T-helper 17 cell (primary cell): ENCODE measurements at places on chromosomes 11 and 22. TPM values are rescaled to one million over a fixed set of nuclear protein-coding genes. Genes with fewer than 3 reads are reported as not detected.

DNA sequence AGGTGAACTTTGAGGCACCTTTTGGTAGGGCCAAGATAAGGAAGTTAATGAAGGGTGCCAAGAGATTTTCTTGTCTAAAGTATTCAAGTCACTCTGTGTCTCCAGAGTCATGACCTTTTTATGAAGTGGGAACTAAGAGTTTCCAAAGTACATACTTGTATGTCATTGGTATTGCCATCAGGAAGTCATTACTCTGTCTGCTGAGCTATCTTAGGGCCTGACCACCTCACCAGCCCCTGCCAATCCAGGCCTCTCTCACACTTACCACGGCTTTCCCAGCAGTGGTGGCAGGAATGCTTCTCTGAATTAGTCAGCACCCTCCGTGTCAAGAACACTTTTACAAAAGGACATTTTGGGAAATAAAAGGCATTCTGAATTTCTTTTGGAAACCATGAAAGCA, 192.8 kb upstream of the MTNR1B start:
- H3K4me1 ChIP-seq = no peaks in the 10 kb centered on the region
- DNase-seq = no peak
- no peak overlapping the region for H3K4me3 ChIP-seq

- no peaks in the 10 kb centered on the region for H3K36me3 ChIP-seq
- no peaks in the 10 kb centered on the region for H3K4me1 ChIP-seq
- DNase-seq = no peak
- no peaks in the 10 kb centered on the region for H3K27me3 ChIP-seq
- H3K4me3 ChIP-seq = no peak overlapping the region
These were observed 363.8 kb upstream of the MTNR1B start for GRCh38 chr11:92605667-92606066.

GRCh38 chr22:29334696-29335344, 19.3 kb upstream of the RASL10A start:
- H3K4me3 ChIP-seq = no peak overlapping the region
- no peak overlapping the region for H3K27ac ChIP-seq
- H3K27me3 ChIP-seq = no peaks in the 10 kb centered on the region

DNA sequence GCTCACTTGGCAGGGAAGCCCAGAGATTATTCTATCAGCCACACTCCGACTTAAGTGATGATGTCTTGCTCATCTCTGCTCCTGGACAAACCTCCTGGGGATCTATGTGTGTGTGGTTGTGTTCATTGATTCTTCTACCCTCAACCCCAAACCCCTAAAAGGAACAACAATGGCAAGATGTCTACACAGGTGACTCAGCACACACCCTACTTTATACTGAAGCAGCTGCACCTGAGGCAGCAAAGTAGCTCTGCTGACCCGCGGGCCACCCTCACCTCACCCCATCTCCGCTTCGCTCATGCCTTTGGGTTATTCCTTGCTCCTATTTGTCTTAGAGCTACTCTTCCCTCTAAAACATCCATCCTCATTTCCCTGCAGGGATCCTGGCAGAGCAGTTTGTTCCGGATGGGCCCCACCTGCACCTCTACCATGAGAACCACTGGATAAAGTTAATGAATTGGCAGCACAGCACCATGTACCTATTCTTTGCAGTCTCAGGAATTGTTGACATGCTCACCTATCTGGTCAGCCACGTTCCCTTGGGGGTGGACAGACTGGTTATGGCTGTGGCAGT, 38.7 kb downstream of the TMEM45B start:
- peak overlapping the region; percentile 78 for H3K4me3 ChIP-seq
- H3K27me3 ChIP-seq = no peaks in the 10 kb centered on the region
- peaks cover 31% of the 10 kb centered on the region for H3K4me1 ChIP-seq

DNA sequence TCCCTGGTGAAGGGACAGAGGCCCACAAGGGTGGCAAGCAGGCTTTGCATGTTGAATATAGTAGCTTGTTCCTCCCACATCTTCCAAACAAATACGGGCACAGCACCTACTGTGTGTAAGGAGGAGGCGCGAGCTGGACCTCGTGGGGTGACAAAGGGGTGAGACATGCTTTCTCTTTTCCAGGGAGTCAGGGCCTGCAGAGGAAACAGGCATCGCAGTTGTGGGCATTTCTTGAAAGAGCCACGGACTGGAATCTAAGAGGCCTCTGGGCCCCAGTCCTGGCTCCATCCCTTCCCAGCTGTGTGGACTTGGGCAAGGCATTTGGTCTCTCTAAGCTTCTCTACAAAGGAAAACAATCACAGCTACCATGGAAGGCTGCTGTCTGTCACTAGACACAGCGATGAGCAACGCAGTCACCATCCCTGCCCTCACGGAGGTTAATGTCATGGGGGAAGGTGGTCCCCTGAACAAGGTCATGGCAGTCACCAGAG, 13.0 kb upstream of the CDC42EP1 start:
- peaks cover 7% of the 10 kb centered on the region for H3K4me1 ChIP-seq
- peaks cover 10% of the 10 kb centered on the region for H3K27me3 ChIP-seq
- no peak for DNase-seq
- H3K36me3 ChIP-seq = no peaks in the 10 kb centered on the region

GRCh38 chr22:50161508-50162390, 8.8 kb upstream of the PANX2 start:
- H3K36me3 ChIP-seq = no peaks in the 10 kb centered on the region
- no peaks in the 10 kb centered on the region for H3K4me1 ChIP-seq
- no peak for DNase-seq
- peaks cover 42% of the 10 kb centered on the region for H3K27me3 ChIP-seq
- no peak overlapping the region for H3K4me3 ChIP-seq
- H3K27ac ChIP-seq = no peak overlapping the region

DNA sequence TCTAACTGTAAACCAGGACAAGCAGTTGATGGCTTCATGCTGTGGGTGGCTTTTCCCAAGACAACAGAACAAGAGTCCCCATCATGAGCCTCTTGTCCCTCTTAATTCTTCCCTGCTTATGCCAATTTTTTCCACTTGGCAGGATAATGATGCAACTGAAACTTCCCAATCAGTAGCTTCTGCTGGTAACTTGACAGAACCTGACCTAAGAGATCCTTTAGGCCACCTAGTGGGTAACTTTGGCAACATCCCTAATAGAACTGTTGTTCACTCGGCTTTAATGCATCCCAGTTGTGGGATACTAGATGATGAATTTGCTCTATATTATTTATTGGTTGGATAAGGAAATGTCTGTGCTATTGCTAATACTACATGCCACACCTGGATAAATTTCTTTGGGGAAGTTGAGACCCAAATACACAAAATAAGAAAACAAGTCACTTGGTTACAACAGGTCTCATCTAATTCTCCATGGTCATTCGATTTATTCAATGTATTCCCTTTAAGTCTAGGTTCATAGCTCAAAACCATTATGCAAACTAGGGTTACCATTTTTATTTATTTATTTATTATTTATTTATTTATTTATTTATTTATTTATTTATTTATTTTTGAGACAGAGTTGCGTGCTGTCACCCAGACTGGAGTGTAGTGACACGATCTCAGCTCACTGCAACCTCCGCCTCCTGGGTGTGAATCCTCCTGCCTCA, 41.4 kb upstream of the NFAM1 start:
- H3K36me3 ChIP-seq = no peaks in the 10 kb centered on the region
- no peak for DNase-seq
- no peak overlapping the region for H3K27ac ChIP-seq
- no peak overlapping the region for H3K4me3 ChIP-seq
- H3K27me3 ChIP-seq = peaks cover 13% of the 10 kb centered on the region

- H3K27ac ChIP-seq = no peak overlapping the region
- H3K36me3 ChIP-seq = no peaks in the 10 kb centered on the region
- no peak overlapping the region for H3K4me3 ChIP-seq
- no peak for DNase-seq
- H3K4me1 ChIP-seq = no peaks in the 10 kb centered on the region
These were observed 24.8 kb upstream of the FNBP4 start for GRCh38 chr11:47791774-47792430.

DNA sequence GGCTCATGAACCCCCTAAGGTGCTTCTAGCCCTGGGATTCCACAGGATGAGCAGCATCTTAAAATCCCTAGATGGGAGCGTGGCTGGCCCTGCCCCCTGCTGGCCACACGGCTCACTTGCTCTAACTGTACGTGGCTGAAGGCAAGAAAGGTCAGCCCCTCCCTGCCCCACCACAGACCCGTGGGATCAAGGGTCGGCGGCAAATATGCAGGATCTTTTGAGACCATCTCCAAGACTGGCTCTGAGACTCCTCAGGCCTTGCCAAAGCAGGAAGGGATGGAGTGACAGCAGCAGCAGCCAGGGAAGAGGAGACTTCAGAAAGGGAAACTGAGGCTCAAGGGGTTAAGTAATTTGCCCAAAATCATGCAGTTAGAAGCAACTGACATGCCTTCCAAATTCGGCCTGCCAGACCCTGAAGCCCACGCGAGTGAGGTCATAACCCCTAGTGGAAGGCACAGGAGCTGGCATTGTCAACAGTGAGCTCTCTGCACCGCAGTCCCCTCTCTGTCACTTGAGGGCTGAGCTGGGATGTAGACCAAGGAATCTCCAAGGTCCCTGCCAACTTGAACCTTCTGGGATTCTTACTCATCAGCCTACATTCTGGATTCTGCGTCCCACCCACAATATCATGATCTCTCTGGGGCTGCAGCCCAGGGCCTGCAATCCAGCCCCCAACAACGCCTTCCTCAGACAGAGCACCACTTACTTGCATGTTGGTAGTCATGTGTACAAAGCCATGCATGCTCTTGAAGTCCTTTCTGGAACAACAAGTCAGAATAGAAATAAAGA, 31.4 kb downstream of the CREB3L1 start:
- no peak overlapping the region for H3K4me3 ChIP-seq
- DNase-seq = peak; percentile 54
- no peaks in the 10 kb centered on the region for H3K27me3 ChIP-seq
- H3K4me1 ChIP-seq = peaks cover 14% of the 10 kb centered on the region

GRCh38 chr11:84524422-84525051, 1102.6 kb downstream of the DLG2 start:
- DNase-seq = no peak
- H3K4me3 ChIP-seq = no peak overlapping the region
- no peaks in the 10 kb centered on the region for H3K27me3 ChIP-seq
- no peaks in the 10 kb centered on the region for H3K4me1 ChIP-seq
- H3K36me3 ChIP-seq = no peaks in the 10 kb centered on the region

DNA sequence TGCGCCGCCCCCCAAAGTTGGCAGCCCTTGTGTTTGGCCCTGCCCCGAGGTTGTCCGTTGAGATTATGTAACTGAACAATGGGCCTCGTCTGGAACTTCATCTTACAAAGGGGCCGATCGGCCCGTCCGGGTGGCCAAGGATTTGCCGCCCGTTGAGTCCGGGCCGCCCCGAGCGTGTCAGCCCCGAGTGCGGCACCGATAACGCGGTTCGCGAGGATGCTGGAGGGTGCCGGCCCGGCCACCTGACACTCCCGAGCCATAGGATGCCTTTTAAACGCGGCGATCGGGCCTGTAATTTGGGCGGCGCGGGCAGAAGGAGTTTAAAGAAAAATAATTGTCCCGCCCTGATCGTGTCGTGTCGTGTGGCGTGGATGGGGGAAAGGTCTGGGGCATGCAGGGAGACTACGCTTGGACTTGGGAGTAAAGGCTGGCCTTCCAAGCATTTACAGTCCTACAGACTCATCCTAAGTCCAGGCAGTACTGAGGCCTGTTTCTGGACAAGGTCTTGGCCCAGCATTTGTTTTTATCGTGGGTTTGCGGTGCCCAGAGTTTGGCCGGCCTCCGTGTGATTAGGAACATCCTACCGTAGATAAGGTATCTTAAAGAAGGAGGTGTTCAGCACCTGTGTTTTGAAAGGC, 1.3 kb downstream of the WEE1 start:
- H3K4me3 ChIP-seq = peak overlapping the region; percentile 95
- H3K27ac ChIP-seq = peak overlapping the region; percentile 97
- H3K27me3 ChIP-seq = no peaks in the 10 kb centered on the region
- DNase-seq = no peak
- peaks cover 5% of the 10 kb centered on the region for H3K36me3 ChIP-seq

GRCh38 chr22:43439368-43440103, 27.7 kb downstream of the MPPED1 start:
- peaks cover 4% of the 10 kb centered on the region for H3K36me3 ChIP-seq
- no peak overlapping the region for H3K4me3 ChIP-seq
- H3K27ac ChIP-seq = no peak overlapping the region
- peaks cover 55% of the 10 kb centered on the region for H3K27me3 ChIP-seq
- peaks cover 9% of the 10 kb centered on the region for H3K4me1 ChIP-seq

DNA sequence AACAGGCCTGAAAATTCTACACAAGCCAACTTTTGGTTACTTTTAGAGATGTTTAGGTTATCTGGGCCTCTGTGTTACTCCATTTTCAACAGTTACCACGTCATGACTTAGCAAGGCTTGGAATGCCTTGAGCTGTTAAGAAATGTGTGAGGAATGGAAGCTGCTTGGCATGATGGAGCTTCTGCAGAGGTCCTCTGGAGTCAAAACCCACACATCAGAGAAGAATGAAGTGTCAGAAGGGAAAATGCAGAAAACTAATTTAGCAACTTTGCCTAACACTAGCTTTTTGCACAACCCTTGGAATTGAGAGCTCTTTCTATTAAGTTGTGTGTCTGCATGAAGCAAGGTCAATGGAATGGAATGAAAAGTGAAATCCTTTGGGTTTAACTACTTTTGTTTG, 27.4 kb downstream of the FAT3 start:
- no peaks in the 10 kb centered on the region for H3K36me3 ChIP-seq
- H3K27me3 ChIP-seq = no peaks in the 10 kb centered on the region
- H3K27ac ChIP-seq = no peak overlapping the region
- no peak overlapping the region for H3K4me3 ChIP-seq

- peaks cover 5% of the 10 kb centered on the region for H3K4me1 ChIP-seq
- peaks cover 38% of the 10 kb centered on the region for H3K27me3 ChIP-seq
- DNase-seq = no peak
- no peak overlapping the region for H3K27ac ChIP-seq
- peaks cover 4% of the 10 kb centered on the region for H3K36me3 ChIP-seq
These were observed 4.2 kb downstream of the SEPTIN5 start for GRCh38 chr22:19718456-19719049.

DNA sequence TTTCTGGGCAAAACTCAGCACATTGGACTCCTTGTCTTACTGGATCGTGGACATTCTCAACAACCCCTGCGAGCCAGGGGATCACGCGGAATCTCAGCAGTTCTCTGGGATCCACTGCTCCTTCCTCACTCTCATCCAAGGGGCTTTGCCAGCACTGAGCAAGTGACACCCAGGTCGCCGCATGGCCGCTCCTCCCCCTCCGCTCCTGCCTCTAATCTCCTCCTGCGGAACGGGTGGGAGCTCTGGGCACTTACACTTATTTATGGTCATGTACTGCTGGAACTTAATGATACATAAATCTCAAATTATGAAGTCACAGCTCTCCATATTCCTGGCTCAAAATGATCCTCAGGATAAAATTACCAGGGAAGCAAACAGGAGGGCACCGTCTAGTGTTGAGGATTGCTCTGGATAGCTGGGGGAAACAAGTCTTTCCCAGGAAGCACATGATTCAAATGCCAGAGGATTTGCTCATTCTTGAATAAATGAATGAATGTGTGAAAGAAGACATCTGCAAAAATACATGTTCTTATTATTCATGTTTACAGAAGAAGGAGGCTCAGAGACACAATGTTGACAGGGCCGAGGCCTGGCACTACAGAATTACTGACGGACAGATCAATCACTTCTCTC, 1077.3 kb downstream of the TBC1D22A start:
- no peak overlapping the region for H3K27ac ChIP-seq
- H3K27me3 ChIP-seq = peaks cover 57% of the 10 kb centered on the region
- H3K4me3 ChIP-seq = no peak overlapping the region
- H3K4me1 ChIP-seq = peaks cover 5% of the 10 kb centered on the region
- DNase-seq = no peak

The RASSF10 gene
- not detected for total RNA-seq

The OR8A1 gene
- total RNA-seq = not detected

The RAB39A gene
- total RNA-seq = 0.20 TPM

The ELMOD1 gene
- not detected for total RNA-seq

The NEU3 gene
- 10.7 TPM for total RNA-seq

The LRRC10B gene
- not detected for total RNA-seq

The APOL5 gene
- total RNA-seq = not detected

The ARHGAP32 gene
- 9.4 TPM for total RNA-seq

The PLA2G6 gene
- total RNA-seq = 72.2 TPM

The GAB4 gene
- not detected for total RNA-seq

The MAJIN gene
- not detected for total RNA-seq

The MS4A3 gene
- 0.39 TPM for total RNA-seq

The MFNG gene
- 139 TPM for total RNA-seq

The PMM1 gene
- 25.3 TPM for total RNA-seq

The CFAP300 gene
- not detected for total RNA-seq
